ENCODE measurements at places on chromosomes 4 and X.
A peak's percentile ranks its signal among the peaks of the same experiment; 100 is the strongest.

GRCh38 chr4:141912831-141913230 is 276.4 kb downstream of the IL15 start:
- DNase-seq: peak; percentile 24

- DNase-seq: no peak
Observed at GRCh38 chr4:41287005-41287404, 30.3 kb downstream of the UCHL1 start.

DNA sequence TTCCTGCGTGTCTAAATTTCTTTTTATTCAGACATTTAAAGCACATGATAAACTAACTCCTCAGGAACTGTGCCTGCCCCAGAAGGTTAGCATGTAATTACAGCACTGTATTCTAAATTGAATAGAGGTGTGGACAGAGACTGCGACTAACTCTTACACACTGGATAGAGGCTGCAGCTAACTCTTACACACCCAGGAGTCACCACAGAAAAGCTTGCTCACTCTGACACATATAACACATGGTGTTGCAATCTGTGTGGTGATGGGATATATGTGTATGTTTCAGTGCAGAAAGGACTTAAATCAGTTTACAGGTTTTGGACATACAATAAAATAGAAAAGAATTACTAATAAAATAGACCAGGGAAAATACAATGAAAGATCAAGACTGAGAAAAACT is 41.5 kb downstream of the SMAD1 start:
- DNase-seq: no peak

DNA sequence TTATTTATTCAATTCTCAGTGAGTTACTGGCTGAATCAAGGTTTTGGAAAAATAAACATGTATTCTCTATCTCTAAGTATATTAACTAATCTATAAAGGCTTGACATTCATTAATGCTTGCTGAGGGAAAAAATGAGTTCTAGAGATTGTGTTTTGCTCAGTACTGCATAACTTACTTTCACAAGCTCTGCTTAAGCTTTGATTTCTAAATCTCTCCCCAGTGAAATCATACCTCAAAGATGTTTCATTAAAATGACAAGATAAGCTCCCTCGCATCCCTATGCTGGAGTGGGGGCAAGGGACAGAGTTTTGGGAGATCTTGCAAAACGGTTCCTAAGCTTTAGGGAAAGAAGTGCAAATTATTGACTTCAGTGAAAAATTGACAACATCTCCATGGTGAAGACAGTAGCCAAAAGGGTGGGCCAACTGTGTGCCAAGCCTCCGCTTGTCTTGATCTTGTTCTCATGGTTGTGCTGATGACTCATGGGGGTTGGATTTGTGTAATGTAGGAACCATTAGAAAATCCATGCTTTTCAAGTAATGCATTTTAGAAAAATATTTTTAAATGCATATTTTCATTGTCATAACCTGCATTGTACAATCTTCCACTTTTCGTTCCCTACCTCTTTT is 521.4 kb downstream of the RPA4 start:
- DNase-seq: no peak

DNA sequence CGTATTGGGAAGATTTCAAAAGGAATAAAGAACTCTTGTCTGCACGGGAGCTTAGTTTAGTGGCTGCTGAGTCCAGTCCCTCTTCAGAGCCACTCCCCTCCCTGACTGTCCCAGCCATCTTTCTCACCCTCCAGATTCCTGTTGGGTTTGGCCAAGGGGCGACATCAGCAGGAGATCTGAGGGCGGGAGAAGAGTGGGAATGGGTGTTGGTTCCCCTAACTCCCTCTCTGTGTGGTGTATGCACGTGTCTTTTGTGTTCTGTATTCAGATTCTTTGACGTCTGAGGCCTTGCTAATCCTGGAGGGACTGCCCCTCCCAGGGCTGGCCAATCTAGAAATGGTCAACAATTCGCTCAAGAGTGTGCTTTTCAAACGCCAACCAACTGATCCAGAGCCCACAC is 37.4 kb downstream of the CYTL1 start:
- DNase-seq: no peak

GRCh38 chrX:5015451-5015850 is 1213.2 kb downstream of the NLGN4X start:
- no peak for DNase-seq

DNA sequence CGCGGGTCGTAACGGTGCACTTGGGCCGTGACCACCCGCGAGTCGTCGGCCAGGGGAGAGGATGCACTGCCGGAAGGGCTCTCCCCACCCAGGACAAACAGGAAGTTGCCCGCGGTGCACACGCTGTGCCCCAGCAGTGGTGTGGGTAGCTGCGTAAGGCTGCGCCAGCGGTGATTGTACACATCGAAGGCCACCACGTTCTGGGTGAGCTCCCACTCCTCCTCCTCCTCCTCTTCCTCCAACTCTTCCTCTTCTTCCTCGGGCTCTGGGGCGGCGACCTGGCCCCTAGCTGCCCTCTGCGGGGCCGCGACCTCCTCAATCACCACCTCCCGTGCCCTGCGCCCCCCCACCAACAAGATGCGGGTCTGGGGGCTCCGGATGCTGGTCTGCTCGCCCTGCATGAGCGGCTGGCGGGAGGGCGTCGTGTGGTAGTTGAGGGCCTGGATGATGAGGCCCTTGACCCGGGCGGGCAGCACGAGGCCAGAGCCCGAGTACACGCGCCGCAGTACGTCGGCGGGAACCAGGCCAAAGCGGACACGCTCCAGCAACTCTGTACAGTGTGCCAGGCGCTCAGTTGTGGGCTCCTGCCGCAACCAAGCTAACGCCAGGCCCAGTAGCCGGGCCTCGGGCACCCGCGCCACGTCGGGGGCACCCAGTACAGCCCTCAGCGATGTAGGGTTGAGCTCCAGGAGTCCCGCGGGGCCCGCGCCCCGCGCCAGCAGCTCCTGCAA is 1.4 kb downstream of the KLHL34 start:
- DNase-seq: no peak

DNA sequence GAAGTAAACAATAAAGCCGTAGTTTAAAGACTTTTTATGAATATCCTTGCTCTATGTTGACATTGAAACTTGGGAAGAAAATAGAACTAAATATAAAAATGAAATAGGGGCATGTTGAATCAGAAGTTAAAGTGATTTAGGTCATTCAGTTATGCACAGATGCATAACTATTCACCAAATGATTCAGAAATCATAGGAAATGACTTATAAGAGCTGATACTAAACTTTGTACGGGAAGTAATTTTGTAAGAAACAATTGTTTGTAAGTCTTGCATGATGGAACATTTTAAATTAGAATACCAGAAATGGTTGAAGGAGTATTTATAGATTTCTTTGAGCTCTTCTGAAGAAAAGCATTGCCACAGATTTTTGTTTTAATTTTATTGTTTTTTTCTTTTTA is 246.5 kb downstream of the CPE start:
- DNase-seq: no peak

DNA sequence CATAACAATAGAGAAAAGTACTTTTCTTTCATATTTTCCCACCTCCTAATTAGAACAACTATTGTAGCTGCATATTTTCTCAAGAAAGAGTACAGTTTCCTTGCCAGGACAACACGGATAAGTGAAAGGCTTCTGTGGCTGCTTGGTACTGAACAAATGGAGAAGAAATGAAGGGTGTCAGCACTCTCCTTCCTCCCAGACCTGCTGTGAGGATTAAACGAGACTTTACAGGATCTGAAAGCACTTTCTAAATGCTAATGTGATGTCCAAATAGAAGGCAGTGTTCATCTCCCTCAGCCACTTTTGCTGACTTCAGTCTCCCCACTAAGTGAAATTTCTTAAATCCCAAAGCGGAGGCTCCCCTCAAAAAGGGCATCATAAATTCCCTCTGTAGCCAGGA is 13.9 kb downstream of the NIPAL1 start:
- DNase-seq: no peak

DNA sequence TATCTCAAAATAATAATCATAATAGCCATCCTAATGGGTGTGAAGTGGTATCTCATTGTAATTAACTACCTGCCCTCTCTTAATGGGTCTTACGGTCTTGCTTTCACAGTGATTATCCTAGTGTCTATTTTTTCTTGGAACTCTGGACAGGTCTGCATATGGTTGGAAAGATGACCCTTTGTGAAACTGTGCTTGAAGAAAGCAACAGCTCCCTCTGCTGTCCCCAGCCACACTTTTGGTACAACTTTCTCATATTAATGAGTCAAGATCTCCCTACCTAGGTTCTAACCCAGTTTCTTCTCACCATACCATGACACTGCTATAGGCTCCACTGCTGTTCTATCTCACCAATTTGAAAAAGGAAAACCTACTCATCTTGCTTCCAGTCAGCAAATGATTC is 2.4 kb downstream of the TFDP3 start:
- DNase-seq: peak; percentile 54

DNA sequence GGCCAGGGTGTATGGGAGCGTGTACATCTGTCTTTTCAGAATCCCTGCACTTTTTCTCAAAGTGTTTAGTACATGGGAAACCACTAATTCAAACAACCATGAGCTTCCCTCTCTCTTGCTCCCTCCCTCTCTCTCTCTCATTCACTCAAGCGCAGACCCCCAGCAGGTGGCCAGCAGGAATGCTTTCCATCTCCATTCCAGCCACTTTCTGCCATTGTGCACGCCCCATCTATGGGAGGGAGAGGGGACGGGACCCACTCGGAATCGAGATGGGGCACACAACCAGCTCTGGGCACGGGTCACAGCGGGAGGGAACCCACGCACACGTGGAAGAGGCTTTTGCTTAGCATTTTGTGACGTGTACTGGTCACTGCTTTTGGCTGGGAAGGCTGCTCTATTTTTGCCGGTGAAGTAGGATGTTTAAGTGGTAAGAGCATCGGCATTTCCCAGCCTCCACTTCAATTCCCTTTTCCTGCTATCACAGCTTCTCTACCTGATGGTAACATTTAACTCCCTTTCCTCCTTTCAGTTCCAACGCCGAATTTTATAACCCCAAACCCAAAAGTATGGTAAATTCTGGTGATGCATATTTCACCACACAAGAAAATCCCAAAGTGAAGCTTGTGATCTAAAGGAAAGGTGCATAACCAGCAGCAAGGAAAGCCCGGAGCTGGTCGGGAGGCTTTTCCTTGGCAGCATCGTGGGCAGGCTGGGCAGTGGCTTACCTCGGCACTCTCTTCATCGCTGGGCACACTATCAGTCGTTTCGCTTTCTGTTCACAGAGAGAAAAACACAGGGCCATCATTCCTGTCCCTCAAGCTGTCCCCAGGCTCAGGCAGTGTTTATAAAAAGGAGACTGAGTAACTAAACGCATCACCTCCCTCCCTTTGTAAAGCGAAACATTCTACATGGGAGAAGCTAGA is 84.1 kb downstream of the IRF2 start:
- DNase-seq: no peak

DNA sequence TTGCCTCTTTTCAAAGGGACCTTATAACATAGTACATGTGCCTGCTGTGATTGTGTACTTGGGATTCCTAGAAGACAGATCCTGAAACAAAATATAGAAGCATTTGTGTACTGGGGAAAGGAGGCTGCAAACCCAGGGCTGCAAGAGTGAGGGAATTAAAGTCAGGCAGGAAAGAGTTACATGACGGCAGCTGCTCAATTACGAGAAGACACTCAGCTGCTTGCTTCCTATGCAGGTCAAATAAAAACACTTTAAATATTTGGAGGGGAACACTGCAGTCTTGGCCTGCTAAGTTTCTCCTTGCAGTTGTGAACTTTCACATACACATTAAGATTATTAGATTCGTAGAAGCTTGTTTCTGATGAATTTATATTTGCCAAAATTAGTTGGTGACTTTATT is 191.9 kb upstream of the CXCL13 start:
- peak; percentile 22 for DNase-seq

GRCh38 chr4:150862829-150863228 is 152.3 kb downstream of the LRBA start:
- no peak for DNase-seq

- DNase-seq: no peak
Observed at GRCh38 chr4:76499461-76499860, 64.4 kb downstream of the SHROOM3 start.

DNA sequence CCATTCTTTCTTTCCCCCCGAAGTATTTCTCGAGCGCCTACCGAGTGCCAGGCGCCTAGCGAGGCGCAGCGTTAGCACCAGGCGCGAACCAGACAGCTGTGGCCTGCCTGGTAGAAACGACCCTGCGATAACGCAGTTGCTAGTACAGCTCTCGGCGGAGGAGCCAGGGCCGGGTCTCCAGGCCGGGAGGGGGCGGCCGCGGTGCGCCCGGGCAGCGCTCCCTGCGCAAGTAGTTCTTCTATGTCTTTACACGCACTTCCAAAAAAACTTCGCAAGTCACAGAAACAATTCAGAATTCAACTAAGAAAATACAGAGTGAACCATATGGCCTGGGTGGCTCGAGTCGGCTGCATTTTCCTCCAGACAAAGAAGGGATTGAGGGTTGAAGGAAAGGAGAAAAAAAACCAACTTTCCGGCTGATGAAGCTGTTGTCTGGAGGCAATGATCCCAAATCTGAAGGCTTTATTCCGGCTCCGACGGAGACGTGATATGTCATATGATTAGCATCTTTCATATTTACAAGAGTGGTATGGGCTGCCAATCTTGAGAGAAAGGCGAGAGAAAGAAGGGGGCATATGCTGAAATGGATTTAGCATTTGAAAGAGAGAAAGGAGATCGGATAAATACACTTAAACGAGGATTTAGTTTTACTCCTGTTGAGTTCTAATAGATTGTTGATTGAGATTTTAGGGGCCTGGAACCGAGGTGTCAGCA is 7.2 kb upstream of the NEUROG2 start:
- DNase-seq: no peak

DNA sequence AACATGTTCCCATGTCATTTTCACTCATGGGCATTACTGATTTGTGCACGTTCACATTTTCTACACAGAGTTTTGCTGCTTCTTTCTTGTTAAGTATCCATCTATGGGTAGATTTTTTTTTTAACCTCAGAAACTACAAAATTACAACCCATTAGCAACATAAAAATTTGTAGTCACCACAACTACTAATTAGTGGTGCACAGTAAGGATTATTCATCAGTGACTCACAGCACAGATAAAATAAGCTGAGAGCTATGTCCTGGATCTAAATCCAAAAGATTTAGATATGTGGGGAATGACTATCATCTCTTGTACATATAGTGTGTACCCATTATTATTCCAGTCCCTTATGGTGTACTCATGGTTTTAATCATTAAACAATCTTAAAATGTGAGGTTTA is 19.7 kb upstream of the AMELX start:
- DNase-seq: no peak

DNA sequence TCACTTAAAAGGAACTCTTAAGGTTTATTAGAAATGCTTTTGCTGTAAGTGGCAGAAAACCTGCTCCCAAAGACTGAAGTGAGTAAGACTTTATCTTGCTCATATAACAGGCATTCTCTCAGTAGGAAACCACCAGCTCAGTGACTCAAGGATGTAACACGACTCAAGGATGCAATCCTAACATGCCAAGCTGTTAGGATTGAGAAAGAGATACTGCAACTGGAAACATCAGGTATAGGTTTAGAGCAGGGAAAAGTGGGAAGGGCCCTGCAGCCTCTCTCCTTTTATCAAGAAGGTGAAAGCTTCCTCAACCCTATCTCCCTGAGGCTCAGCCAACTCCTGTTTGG is 11.9 kb upstream of the SLC9A7 start:
- no peak for DNase-seq

- no peak for DNase-seq
Observed at GRCh38 chr4:150032541-150032940, 45.7 kb upstream of the DCLK2 start.

GRCh38 chr4:21554500-21554899 is 394.1 kb downstream of the KCNIP4 start:
- DNase-seq: no peak

GRCh38 chr4:87121341-87122065 is 98.9 kb downstream of the KLHL8 start:
- no peak for DNase-seq

Measured in SJCRH30 (cell line).